ENCODE measurements at places on chromosomes 12 and 14. TPM values are rescaled to one million over a fixed set of nuclear protein-coding genes. Genes with fewer than 3 reads are reported as not detected.

DNA sequence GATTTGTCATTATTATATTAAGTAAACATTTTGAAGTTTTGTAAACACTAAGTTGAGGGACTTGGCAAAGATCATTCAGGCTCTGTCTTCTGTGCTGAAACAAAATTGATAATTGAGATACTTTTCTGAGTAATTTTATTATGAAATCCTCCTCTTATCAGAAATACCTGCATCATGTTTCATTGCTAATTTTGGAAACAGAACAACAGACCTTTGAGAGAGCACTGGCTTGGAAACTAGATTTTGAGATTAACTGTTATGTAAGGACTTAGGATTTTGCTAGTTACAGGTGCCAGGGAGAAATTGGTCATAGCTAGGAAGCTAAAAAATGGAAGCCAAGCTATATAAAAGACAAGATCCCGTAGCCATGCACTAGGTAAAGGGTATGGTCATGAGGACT lies 201.7 kb upstream of the DCN start:
- DNase-seq = no peak

DNA sequence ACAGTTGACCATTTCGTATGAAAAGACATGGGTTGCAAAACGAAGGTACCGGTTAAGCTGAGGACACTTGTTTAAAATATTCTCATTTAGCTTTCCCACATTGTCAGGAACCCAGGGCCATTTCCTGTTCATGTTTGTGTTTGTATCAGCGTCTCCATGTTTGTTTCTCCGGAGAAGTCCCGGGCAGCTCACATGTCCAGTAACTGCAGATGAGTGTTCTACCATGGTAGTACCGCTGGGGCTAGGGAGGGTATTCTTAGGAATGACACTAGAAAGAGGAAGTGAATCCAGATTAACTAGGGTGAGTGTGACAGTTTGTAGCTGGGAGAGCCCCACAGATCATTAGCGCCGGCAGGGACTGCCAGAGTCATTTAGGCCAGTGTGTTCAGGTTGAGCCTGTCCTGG lies 50.0 kb upstream of the EVL start:
- no peak for DNase-seq

DNA sequence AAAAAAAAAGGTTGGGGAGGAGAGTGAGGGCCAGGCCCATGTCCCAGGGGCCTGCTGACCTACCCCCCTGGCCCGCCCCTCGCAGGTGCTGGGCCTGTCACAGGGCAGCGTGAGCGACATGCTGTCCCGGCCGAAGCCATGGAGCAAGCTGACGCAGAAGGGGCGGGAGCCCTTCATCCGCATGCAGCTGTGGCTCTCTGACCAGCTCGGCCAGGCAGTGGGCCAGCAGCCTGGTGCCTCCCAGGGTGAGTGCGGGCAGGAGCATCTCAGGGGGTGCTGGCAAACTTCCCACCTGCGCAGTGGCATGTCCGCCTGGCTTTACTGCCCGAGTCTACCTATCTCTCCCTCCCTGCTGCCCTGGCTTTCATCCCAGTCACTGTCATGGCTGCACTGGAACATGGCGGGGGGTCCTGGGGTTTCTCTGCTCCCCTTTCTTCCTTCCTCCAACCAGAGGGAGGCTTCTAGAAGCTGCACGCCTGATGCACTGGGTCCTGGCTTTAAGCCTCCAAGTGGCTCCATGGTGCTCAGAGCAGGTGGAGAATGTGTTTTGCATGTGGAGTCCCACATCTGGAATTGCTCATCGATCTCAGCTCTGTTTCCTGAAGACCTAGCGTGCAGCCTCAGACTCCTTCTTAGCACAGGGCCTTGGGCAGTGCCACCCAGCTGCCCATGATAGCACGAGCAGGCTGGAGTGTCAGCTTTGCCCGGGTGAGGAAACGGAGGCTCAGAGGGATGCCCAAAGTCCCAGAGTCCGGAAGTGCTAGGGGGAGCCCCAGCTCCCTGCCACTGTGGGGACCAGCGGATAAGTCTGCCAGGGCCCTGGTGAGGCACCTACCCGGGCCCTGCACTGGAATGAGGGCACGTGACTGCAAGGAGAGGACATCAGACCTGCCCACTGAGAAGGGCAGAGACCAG lies 46.3 kb downstream of the PHETA1 start:
- DNase-seq = no peak

The NR4A1 gene
- total RNA-seq = 9.2 TPM

- peak; percentile 76 for DNase-seq
These were observed 932.3 kb downstream of the DIO2 start for GRCh38 chr14:79278798-79279644.

The LRIG3 gene
- total RNA-seq = 57.9 TPM

Measured in kidney epithelial cell (primary cell).